Activated T-cell treated with anti-CD3 and anti-CD28 coated beads, Interleukin-2, amount 50 U/mL, for 72 hours (primary cell): ENCODE measurements at places on chromosomes 16 and 17. TPM values are rescaled to one million over a fixed set of nuclear protein-coding genes. Genes with fewer than 3 reads are reported as not detected.

Gene KRTAP4-9
- not detected for total RNA-seq

- peak; percentile 29 for DNase-seq
These were observed 4.9 kb upstream of the CBX4 start for GRCh38 chr17:79843816-79844800.

DNA sequence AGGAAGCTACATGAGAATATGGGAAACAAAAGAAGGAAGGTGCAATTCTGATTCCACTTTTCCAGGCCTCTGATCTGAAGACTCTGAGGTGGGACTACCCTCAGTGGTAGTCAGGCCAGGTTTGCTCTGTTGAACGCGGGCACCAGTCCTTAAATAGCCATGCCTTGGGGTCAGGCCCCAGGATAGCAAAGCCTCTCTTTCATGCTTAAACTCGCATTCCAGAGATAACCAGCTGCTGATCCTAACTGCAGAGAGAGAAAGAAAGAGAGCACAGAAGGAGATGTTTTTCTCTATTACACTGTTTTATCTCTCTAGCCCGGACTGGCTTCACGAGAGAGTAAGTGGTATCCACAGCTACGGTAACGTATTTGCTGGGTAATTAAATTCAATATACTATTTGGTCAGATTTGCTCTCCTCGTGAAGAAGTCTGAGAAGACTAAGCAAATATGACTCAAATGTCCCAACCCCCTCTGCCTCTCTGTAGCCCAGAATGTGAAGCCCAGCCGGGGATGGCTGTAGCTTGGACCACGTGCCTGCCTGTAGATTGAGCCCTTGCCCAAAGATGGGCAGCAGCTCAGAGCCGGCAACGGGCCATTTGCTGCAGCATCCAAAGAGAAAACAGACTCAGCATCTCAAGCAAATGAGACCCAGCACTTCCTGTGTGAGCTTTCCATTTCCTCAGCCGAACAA, 122.2 kb downstream of the SMG6 start:
- no peak for DNase-seq

GRCh38 chr17:55897301-55897700, 146.4 kb downstream of the PCTP start:
- no peak for DNase-seq

Gene WSCD1
- total RNA-seq = 0.67 TPM

GRCh38 chr16:20181416-20181815, 107.7 kb upstream of the GPR139 start:
- no peak for DNase-seq

DNA sequence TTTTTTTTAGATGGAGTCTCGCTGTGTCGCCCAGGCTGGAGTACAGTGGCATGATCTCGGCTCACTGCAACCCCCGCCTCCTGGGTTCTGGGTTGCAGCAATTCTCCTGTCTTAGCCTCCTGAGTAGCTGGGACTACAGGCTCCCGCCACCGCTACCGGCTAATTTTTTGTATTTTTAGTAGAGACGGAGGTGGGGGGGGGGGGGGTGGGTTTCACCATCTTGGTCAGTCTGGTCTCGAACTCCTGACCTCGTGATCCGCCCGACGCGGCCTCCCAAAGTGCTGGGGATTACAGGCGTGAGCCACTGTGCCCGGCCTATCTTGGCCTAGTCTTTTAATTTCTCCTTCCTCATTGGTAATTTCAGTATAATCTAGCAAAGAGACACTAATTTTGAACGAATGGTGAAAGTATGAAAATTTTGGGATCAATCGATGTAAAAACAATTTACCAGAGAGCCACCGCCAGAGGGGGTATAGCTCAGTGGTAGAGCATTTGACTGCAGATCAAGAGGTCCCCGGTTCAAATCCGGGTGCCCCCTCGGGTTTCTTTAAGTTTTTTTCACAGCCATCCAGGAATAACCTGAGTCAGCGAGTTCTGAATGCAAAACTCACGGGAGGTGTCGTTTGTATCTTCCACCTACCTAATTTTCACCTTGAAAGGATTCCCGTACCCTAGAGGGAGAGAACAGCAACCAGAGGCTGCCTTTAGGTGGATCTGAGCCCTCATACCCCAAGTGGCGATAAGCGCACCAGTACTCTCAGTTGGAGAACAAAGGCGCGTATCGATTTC, 2.5 kb upstream of the LASP1 start:
- peak; percentile 77 for DNase-seq

Gene HBZ
- total RNA-seq = not detected

Gene C17orf67
- 4.5 TPM for total RNA-seq

- DNase-seq = no peak
These were observed 9.4 kb upstream of the SLC6A4 start for GRCh38 chr17:30244853-30245385.

GRCh38 chr16:67246081-67246755, 1.1 kb downstream of the FHOD1 start:
- DNase-seq = peak; percentile 80

DNA sequence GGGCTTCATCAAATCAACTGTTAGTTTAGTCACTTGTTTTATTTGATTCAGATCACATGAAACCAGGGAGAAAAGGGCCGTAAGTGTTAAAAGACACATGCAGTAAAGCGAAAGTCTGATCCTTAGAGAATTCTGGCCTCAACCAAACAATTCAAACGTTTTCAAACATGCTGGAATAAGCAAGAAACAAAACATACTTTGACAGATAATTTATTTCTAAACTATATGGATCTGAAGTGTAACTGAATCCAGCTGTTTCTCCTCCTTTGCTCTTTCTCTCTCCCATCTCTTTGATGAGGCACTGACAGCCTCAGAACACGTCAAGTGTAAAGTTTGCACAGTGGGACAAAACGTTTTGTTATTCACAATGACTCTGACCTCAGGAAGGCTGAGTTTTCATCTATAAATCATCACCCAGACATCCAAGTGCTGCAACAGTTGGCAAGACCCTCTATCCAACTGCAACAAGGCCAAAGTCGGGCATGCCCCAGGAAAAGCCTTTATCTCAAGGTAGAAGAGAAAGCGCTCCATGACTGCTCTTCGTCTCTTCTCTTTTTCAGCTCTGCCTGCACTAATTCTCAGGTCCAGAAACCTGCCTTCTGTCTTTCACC, 267.1 kb upstream of the MYOCD start:
- DNase-seq = no peak

- no peak for DNase-seq
These were observed 68.7 kb downstream of the AATF start for GRCh38 chr17:37017404-37017803.

DNA sequence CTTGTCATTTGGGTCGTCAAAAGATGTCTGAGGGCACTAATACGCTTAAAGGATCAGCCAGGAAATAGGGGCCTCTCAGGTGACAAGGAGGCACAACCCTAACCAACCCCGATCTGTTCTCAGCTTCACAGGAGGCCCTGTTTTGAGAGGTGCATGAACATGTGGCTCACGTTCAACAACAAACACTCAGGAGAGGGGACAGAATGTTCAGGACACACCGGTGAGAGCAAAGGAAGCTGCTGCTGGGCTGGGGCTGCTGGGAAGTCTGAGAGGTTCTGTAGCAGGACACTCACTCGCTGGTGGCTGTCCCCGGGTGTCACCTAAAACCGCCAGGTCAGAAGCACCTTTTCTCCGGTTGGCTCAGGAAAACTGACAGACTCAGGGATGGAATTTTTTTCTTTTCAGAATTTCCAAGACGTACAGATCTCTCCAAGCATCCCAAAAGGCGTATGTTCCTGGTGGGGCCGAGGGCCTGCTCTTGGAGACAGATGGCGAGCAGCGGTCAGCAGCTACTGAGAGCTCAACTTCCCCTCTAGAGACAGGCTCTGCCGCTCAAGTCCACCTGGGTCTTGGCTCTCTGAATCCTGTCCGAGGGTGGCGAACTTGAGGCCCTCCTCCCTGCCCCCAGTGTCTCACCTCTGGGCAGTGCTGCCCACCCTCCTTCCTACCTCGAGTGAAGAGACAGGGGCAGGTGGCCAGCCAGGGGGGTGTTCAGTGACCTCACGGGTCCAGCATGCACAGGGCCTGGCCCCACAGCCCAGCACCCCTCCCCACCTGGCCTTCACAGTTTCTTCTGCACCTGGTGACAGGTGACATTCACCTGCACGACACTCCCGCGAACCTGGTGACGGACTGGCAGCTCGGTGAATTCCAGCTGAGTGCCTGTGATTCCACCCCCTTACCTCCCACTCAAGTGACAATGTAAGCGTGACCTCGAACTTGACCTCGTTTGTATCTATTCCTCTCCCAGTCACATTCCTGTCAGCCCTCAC, 22.9 kb downstream of the CLUH start:
- no peak for DNase-seq

Gene CHRNE
- 0.89 TPM for total RNA-seq

- DNase-seq = no peak
These were observed 5.7 kb downstream of the MGAT5B start for GRCh38 chr17:76873856-76874255.
